Stimulated activated CD4-positive, alpha-beta T cell treated with anti-CD3 and anti-CD28 coated beads, Interleukin-2, amount 100 ng/mL, for 24 hours (primary cell): ENCODE measurements at places on chromosomes 3 and 15.

DNA sequence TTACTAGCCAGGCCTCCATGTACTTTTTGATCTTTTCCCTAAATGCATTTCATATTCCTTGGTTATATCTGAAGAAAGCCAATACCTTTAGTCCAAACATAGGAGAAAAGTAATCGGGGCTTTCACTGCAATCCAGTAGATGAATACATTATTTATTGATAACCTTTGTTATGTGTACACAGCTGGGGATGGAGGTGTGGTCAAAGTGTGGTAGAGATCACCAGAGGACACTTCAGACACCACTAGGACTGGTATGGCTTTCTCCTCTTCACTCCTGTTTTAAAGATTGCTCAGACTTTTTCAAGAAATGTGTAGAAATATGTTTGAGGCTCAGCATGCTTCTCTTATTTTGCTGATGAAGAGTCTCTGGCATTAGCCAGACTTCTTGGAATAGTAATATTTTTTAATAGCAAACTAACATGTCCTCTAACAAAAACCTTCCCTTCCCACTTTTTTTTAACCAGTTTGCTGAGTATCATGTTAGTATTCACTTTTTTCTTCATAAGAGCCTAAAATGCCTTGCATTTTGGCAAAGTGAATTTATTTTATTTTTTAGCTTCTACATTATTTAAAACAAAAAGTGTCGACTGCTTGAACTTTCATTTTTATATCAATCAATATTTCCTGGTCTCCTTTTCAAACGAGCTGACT, 65.6 kb upstream of the MBNL1 start:
- no peak for DNase-seq

DNA sequence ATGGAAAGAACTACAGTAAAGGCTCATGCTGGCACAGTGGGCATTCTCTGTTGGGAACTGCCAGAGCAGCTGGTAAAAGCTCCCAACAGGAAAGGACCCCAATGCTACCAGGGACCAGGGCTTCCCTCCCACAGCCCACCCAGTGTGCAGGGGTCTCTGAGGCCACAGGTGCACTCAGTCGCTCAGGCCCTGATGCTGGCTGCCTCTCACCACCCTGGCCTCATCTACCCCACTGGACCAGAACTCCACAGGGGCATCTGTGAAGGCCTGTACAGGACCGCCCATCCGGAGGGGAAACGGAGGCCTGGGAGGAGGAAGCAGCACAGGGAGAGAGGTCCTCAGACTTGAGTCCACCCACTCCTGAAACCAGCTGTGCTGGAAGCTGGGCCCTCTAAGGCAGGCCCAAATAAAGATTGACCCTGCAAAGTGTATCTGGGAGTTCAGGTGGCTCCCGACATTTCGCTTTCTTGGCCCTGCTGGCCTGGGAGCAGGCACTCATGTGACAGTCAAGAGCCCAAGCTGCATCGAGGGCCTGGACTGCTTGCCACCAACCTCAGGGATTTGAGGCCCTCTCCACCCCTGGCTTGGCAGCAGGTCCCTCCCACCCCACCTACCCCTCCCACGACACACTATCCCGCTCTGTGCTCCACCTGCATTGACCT, 12.7 kb downstream of the KLF15 start:
- DNase-seq, result no peak

DNA sequence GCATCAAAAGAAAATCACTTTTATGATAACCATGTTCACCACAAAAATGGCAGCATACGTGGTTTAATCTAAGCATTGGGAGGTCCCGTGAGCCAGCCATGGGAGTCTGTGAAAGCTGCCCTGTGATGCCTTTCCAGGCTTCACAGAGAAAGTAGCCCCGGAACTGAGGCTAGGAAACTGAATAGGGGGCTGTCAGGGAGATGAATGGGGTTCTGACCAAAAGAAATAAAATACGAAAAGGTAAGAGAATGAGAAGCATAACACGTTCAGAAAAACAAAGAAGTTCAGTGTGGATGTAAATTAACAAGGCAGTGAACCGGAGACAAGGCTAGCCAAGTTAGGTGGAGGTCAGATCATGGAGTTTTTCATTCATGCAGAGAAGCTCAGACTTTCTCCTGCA, 118.9 kb downstream of the ANXA2 start:
- DNase-seq, result no peak

- DNase-seq, result no peak
Observed at GRCh38 chr3:37955918-37956707, 34.5 kb upstream of the VILL start.
